Thoracic aorta (tissue), 2 donors: ENCODE measurements at places on chromosomes 6 and 20.

DNA sequence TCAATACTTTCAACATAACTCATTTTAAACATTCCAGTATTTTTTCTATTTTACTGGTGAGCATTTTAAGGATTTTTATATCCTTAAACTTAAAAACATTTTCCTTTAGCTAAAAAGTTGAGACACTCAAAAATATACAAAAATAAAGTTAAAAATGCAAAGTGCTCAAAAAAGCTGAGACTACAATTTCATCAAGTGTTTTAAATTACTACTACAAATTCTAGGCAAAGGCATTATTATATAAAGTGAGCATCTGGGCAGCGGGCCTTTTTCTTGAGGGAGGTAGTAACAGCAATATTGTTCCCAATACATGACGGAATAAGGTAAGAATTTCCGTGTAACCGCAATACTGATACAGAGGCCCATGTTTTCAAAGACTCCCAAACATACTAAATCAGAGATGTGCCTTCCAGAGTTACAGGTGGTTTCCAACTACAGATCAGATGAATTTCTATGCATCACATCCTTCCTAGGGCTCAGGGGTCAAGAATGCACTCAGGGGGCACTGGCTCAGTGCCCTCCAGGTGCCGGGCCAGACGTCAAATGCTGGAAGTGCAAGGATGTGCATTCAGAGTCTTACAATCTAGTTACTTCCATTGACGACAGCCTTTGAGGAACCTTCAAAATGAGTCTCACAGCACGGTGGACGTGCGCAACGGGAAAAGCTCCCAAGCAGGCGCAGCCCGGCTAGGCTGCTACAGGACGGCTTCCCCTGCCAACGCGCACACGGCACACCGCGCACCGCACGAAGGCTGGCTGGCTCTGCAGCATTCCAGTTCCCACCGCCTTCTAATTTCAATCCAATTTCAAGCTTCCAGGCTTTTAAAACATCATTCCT, 1.7 kb downstream of the PHF10 start:
- DNase-seq, result no peak

DNA sequence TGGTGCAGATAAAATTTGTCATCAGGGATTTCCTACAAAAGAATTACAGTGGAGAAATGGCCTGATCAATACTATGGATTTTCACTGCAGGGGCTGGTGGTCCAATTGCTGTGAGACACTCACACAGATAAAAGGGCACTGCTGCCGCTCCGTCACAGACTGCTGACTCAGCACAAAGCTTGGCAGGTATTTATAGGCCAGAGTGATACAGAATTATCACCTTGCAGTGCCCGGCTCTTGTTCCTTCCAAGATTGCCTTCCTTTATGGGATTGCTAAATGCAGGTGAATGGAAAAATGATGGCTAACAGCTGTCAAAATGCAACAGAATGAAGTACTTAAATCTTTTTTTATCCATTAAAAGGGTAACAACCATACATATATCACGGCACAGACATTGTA, 247.8 kb upstream of the ZFP64 start:
- no peak for DNase-seq

- no peak for DNase-seq
Measured at GRCh38 chr20:1901704-1902103, 6.5 kb downstream of the SIRPA start.

DNA sequence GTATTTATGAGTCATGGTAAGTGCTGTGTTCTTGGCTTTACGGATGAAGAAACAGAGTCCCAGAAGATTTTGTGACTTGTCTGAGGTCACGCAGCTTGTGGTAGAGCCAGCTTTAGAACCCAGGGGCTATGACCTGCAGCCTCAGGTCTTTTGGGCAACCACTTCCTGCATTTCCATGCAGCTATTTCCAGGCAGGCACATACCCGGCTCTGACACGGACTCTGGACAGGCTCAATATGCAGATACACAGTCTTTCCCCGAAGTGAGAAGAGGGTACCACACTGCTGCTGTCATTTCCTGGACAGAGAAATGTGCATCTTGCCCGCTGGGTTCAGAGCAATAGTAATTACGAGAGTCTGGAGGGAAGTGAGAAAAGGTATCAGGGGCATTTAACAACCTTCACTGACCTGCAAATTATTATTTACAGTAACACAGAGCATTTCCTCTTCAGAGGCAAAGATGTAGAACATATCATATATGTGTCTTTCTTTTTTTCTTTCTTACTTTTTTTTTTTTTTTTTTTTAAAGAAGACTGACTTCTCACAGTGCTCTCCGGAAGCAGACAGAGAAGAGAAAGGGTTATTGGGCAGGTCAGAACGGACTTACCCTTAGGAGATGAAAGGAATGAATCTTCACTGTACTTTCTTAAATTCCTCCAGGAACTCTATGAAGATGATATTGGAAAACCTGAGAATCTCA, 185.1 kb downstream of the CLIC5 start:
- no peak for DNase-seq

GRCh38 chr6:129342243-129342642, 367.7 kb downstream of the ARHGAP18 start:
- DNase-seq, result no peak
